Stimulated activated CD8-positive, alpha-beta memory T cell treated with anti-CD3 and anti-CD28 coated beads, Interleukin-4, amount 100 ng/mL, for 1 hour (primary cell): ENCODE measurements at places on chromosomes 12 and 14.

GRCh38 chr12:116370004-116370404, 92.5 kb upstream of the MED13L start:
- DNase-seq, result no peak

DNA sequence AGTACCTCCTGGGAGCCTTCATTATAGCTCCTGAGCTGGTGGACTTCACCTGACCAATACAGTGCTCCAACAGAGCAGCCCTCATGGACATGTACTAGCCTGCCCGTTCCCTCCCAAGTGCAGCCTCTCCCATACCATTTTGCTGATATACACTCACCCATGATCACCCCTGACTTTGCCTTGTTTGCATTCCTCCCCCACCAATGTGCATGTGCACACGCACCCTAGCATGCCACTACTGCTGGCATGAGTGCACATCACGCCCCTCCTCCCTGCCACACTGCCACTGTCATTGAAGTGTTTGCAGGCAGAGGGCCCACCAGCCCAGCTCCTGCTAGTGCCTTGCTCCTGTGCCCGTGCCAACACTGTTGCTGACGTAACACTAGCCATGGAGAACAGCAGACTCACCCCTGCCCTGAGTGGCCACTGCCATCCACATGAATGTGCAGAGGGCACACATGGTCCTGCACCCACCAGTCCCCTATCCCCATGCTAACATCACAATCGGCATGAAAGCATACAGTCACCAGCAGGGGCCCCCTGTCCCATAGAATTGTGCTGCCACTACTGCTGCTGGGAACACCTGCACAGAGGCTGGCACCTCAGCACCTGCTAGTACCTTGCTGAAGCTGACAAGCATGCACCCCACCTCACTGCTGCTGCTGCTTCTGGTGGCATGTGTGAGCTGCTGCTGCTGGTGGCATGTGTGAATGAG, 110.3 kb downstream of the SINHCAF start:
- no peak for DNase-seq

GRCh38 chr12:75414671-75415070, 23.8 kb downstream of the GLIPR1L2 start:
- DNase-seq, result no peak

DNA sequence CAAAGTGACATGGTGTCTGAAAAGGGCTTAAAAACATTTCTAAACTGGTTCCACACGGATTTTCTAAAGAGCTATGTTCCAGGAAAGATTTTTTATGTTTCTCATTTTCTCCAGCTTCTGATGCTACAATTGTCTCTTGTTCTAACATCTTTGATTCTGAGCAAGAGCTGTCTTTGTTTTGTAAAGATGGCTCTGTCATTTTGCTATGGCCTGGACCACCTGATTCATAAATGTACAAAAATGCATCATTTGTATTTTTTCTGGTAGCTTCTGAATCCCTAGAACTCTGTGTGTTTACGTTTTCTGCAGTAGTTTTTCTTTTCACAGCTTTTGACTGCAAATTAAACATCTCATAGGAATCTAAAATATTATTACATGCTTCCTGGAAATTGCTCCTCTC, 3.2 kb downstream of the MLH3 start:
- DNase-seq, result no peak

- DNase-seq, result no peak
Observed at GRCh38 chr14:49092345-49092744, 493.8 kb downstream of the RPS29 start.

DNA sequence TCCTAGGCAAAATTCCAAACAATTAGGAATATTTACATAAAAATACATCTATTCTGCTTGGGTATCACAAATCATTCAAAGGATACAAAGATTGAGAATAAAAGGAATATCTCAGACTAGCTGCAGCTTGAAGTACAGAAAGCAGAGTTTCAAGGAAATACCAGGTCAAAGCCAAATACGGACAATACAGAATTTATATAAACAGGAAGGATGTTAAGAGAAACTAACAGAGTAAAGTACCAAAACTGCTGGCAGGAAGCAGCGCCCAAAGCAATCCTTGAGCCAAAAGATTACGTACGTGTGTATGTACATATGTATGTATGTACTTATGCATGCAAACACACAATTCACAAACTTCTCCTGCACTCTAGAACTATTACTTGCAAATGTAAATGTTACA, 86.6 kb downstream of the PPP1R12A start:
- DNase-seq, result no peak
